RPMI7951 (cell line): ENCODE measurements at places on chromosomes 5 and 9. TPM values are rescaled to one million over a fixed set of nuclear protein-coding genes. Genes with fewer than 3 reads are reported as not detected.
A peak's percentile ranks its signal among the peaks of the same experiment; 100 is the strongest.

The IL3 gene
- total RNA-seq: not detected in 2 replicates

The PCDHGA6 gene
- total RNA-seq: 1.3 and 1.8 TPM in 2 replicates

The DBH gene
- total RNA-seq: not detected in 2 replicates

DNA sequence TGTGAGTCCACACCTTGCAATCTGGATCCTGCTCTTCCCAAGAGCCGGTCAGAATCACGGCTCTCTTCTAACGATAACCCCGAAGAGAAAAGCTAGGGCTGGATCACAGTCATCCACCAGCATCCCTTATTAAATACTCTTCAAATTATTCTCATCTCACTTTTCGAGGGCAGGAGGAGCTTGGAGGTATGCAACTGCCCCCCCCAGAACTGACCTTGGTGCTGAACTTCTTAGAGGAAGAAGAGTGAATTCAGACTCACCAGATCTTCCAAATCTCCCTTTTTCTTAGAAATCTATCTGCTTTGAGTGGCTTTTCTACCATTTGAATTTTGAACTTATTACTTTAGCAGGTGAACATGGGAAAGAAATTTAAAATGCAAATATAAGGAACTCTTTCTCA, 75.7 kb downstream of the MED10 start:
- peak; percentile 8 for DNase-seq

DNA sequence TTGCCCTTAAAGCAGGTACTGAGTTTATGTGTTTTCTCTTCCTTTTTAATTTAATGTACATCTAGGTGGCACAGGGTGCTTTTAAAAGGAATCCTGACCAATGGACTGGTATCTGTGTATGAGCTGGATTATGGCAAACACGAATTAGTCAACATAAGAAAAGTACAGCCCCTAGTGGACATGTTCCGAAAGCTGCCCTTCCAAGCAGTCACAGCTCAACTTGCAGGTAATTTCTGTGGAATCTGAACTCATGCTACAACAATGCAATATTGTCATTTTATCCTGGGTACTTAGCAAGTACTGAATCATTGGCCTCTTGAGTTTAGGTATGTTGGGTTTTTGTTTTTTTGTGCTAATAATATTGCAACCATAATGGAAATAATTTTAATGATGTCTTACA, 14.4 kb upstream of the TMOD1 start:
- no peak for DNase-seq

DNA sequence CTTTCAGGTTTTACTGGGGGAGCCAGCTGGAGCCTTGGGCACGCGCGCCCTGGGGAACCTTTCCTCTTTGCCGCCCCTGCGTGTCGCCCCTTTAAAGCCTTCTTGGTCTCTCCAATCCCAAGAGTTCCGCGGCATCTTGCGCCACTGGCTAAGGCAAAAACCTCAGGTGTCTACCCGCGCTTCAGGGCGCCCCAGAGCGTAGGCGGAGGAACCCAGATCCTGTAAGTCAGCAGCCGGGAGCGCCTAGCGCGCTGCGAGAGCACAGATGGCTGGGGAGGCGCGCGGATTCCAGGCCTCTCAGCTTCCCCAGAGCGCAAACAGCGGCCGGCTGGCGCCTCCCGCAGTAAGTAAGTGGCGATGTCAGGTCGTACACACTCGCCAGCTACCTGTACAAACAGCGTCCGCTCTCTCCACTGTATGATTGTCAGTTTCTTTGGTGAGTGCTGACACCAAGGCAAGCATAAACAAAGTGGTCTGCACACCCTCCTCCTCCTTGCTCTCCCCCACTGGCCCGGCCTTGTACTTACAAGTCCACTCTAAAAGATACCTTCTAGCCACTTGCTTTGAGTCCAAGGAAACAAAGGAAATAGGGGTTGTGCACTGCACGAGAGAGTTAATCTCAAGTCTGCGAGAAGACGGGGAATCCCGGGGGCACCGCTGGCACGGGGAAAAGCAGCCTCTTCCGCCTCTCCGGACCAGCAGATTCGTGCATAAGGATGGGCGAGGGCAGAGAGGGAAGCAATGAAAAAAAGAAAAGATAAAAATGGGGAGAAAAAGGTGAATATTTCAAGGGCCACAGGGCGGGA, 2.9 kb downstream of the HTR1A start:
- no peak for DNase-seq

- DNase-seq: no peak
These were observed 974 bp downstream of the CCDC69 start for GRCh38 chr5:151222790-151223446.

- no peak for DNase-seq
These were observed 48.2 kb downstream of the EQTN start for GRCh38 chr9:27248702-27249101.
